Stimulated activated CD8-positive, alpha-beta memory T cell treated with anti-CD3 and anti-CD28 coated beads, Interleukin-4, amount 100 ng/mL, for 4 hours (primary cell): ENCODE measurements at places on chromosomes 1 and 21.

GRCh38 chr1:153939476-153939875 lies 7.0 kb downstream of the DENND4B start:
- DNase-seq: no peak

DNA sequence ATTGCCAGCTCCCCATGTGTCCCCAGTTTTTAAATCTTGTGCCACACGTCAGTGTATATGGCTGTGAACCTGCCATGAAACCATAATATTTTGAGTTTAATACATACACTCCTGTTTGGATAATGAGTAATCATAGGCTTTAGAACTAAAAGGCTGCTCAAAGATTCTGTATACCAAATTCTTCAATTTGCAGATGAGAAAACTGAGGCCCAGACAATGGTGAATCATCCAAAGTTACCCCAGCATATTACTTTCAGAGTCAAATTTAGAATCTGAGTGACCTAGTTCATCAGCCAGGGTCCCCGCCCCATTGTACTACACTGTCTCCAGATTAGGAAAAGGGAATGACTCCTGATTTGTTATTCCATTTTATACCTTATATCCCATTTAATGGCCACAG lies 224.6 kb downstream of the FGGY start:
- DNase-seq: no peak

DNA sequence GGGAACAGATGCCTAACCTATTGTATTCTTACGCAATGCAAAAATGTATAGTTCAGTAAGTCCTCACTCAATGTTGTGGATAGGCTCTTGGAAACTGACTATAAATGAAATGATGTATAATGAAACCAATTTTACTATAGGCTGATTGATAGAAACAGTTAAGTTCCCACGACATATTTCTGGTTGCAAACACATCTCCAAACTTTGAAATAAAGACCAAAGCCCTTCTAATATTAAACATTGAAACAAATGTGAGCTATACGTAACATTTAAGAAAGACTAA lies 29.1 kb downstream of the MAP3K21 start:
- no peak for DNase-seq

- DNase-seq: no peak
Observed at GRCh38 chr1:8562881-8563865, 245.3 kb downstream of the SLC45A1 start.

DNA sequence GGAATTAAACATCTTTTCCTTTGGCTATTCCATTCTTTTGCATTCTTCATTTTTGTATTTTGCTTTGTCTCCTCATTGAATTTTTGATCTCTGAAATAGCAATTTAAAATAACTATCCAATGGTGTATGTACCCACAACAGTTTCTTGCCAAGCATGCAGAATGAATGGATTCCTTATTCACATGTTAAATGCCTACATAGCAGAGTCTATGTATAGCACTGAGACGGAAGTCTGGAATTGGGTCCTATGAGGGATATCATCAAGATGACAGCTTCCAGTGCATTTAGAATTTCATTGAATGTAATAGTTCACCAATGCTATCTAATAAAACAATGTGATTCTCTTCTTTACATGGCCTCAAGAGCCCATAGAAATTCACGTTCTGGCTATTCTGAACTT lies 97.5 kb downstream of the MRPS6 start:
- DNase-seq: no peak

GRCh38 chr21:35138665-35139381 lies 89.7 kb upstream of the RUNX1 start:
- DNase-seq: peak; percentile 52

GRCh38 chr1:230243583-230244353 lies 176.7 kb downstream of the GALNT2 start:
- no peak for DNase-seq
